Posterior vena cava (tissue), 2 donors: ENCODE measurements at places on chromosomes 5 and 9. TPM values are rescaled to one million over a fixed set of nuclear protein-coding genes. Genes with fewer than 3 reads are reported as not detected.
A peak's percentile ranks its signal among the peaks of the same experiment; 100 is the strongest.

The DIPK1B gene
- total RNA-seq: 8.3 TPM

DNA sequence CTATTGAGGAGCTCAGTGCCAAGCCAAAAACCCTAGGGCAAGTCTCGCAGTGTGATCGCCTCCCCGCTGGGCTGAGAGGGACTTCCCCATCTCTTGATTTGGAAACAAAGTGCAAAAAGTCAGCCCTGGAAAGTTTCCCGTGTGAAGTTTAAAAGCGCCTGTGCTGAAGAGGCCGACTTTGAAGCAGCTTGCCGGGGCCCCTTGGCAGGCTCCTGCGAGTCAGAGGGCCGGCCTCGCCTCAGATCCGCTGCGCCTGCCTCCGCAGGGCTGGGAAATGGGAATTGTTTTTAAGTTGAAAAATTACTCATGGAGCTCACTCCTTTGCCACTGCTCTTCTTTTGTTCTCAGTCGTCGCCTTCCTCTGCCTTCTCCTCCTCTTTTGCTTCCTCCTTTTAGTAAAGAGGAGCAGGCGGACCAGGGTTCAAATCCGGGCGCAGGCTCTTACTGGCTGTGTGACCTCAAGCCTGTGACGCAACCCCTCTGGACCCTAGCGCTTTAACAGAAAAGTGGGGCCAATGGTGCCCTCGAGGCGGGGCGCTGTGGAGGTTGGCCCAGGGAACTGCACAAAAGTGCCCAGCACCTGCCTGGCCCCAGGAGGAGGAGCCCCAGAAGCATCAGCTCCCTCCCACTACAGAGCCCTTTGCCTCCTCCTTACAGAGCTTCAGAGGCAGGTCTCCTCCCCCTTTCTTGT lies 14.7 kb upstream of the LHX2 start:
- no peak for DNase-seq

DNA sequence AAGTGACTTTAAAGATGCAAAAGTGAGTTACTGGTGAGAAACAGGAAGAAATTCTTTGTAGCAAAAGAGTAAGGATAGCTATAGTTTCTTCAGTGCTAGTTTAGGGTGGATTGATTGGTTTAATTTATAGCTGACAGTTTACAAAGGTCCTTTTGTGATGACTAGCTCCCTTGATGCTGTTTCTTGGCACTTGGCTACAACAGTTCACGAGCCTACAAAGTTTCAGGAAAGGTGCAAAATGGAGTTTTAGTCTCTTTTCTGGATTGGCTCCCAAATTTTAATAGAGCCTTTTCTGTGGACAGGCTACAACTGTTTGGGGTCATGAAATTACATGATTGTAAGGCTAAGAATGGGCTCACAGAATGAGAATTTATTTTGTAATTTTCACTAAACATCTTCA lies 40.9 kb upstream of the BNIP1 start:
- no peak for DNase-seq

- DNase-seq: peak; percentile 64
These were observed 50.0 kb downstream of the NACC2 start for GRCh38 chr9:136044971-136045594.

GRCh38 chr5:121967187-121967586 lies 5.4 kb downstream of the SRFBP1 start:
- no peak for DNase-seq

DNA sequence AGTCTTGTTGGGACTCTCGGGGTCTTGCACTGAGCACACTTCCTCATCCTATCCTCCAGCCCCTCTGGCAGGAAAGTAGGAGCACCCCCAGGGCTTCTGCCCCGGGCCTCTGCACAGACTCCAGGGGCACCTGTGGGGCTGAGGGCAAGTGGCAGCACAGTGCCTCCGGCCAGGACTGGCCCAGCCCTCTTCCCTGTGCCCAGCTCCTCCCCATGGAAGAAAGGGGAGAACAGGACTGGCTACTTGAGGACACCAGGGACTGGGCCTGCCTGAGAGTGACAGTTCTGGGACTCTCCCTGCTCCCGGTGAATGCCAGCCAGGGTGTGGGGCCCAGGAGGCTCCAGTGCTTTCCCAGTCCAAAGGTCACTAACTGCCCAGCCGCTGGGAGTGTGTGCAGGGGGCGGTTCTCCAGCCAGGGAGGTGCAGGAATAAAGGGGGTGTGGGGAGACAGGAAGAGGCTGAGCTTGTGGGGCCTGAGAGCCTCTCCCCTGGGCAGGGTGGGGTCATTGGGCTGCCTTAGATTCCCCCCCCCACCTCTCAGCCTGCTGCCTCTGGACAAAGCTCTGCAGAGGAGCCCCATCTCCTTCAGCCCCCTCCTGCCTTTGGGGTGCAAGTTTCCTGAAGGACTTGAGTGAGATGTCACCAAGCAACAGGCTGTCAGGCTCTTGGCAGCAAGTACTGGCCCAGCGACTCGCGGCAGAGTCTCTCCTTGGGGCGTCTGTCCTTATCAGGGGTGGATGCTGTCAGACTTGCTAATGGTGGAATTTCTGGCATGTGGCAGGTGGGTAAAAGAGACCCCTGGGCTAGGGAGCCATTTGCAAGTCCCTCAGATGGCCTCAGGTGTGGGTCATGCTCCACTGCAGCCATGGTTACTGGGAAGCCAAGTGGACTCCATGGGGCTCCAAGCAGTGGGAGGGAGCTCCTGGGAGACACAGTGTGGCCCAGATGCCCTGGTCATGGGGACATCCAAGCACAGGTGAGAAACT lies 19.1 kb upstream of the JADE2 start:
- no peak for DNase-seq

- no peak for DNase-seq
These were observed 41.9 kb downstream of the TNFAIP8 start for GRCh38 chr5:119397518-119398380.
